Cardiac muscle cell (in vitro differentiated cells and primary cell): ENCODE measurements at places on chromosomes 4 and X.

DNA sequence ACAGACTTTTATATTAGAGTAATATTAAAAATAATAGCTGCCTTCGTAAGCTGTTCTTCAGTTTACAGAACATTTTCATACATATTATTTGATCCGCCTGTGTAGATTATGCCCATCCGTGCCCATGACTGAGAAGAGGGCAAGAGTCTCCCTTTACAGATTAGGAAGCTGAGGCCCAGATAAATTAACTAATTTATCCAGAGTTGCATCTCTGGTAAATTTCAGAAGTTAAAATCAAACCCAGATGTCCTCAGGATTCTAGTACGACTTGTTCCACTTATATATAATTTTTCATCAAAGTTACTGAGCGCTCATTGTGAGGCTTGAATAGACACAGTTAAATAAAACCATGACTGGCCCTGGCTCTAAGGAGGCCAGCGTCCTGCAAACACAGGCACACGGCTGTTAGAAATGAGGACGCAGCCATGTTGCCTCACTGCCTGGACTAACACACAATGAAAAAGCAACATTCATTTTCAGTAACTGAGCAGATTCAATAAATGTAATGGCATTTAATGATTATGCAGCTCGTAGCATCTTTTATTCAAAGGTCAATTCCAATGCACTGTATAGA is 148.0 kb downstream of the TENM3 start:
- DNase-seq = no peak
- no peak overlapping the region for H3K27ac ChIP-seq
- no peak overlapping the region for H3K4me3 ChIP-seq
- H3K4me1 ChIP-seq = no peaks in the 10 kb centered on the region
- H3K27me3 ChIP-seq = no peaks in the 10 kb centered on the region

DNA sequence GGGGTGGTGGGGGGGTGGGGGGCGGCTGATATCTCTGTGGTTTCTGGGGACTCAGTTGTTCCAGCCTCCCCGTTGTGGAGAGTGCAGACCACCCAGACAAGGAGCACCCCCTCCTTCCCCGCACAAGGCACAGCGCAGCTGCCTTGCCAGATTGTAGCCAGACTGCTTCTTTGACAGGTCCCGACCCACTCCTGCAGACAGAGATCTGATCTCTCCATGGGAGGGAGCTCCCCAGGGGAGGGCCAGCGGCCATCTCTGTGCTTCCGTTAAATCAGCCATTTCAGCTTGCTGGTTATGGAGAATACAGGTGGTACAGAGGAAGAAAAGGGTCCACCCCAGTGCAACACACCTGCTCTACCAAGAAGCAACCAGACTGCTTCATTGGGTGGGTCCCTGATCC is 80.8 kb downstream of the FGF16 start:
- H3K27ac ChIP-seq = no peak overlapping the region
- no peaks in the 10 kb centered on the region for H3K27me3 ChIP-seq
- H3K4me3 ChIP-seq = no peak overlapping the region
- no peaks in the 10 kb centered on the region for H3K4me1 ChIP-seq
- H3K36me3 ChIP-seq = no peaks in the 10 kb centered on the region

GRCh38 chrX:95063554-95063953 is 1389.5 kb downstream of the FAM133A start:
- H3K27me3 ChIP-seq = no peaks in the 10 kb centered on the region
- DNase-seq = peak; percentile 40
- H3K27ac ChIP-seq = no peak overlapping the region
- no peak overlapping the region for H3K4me3 ChIP-seq
- no peaks in the 10 kb centered on the region for H3K36me3 ChIP-seq

GRCh38 chrX:46044486-46044885 is 500.7 kb downstream of the ZNF674 start:
- no peak overlapping the region for H3K4me3 ChIP-seq
- no peak for DNase-seq
- H3K36me3 ChIP-seq = no peaks in the 10 kb centered on the region
- H3K27me3 ChIP-seq = no peaks in the 10 kb centered on the region
- no peaks in the 10 kb centered on the region for H3K4me1 ChIP-seq

GRCh38 chr4:87209696-87210095 is 10.7 kb downstream of the KLHL8 start:
- no peak overlapping the region for H3K4me3 ChIP-seq
- no peak overlapping the region for H3K27ac ChIP-seq
- H3K4me1 ChIP-seq = no peaks in the 10 kb centered on the region
- no peaks in the 10 kb centered on the region for H3K27me3 ChIP-seq

- H3K4me1 ChIP-seq = peaks cover 18% of the 10 kb centered on the region
- no peaks in the 10 kb centered on the region for H3K27me3 ChIP-seq
- DNase-seq = no peak
- H3K4me3 ChIP-seq = no peak overlapping the region
Measured at GRCh38 chr4:151458148-151458547, 49.2 kb downstream of the FHIP1A start.
